ENCODE measurements at places on chromosomes 7 and 10.
A peak's percentile ranks its signal among the peaks of the same experiment; 100 is the strongest.

DNA sequence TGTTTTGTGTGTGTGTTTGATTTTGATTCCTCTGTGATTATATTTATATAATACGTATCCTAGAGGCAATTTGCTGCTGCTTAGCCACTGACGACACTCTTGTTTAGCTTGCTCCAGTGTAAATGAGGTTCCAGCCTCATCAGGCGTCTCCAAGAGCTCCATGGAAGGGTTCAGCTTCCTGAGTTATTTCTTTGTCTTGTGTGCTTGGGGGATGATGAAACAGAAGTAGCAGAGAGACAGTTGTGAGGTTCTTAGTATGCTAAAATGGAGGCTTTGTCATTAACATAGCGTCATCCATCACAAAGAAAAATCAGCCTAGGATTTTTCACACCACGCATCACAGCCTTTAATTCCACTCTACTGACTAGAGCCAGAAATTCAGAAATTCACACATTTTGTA lies 85.1 kb downstream of the KLF6 start:
- no peak for DNase-seq

GRCh38 chr7:77794000-77794399 lies 4.2 kb downstream of the TMEM60 start:
- DNase-seq: no peak

GRCh38 chr10:84077768-84078167 lies 61.5 kb upstream of the GHITM start:
- DNase-seq: no peak

- no peak for DNase-seq
Measured at GRCh38 chr7:93203496-93203895, 22.8 kb downstream of the HEPACAM2 start.

GRCh38 chr10:62852961-62853702 lies 37.0 kb upstream of the EGR2 start:
- no peak for DNase-seq

GRCh38 chr10:132458586-132459300 lies 61.7 kb downstream of the PWWP2B start:
- peak; percentile 59 for DNase-seq

DNA sequence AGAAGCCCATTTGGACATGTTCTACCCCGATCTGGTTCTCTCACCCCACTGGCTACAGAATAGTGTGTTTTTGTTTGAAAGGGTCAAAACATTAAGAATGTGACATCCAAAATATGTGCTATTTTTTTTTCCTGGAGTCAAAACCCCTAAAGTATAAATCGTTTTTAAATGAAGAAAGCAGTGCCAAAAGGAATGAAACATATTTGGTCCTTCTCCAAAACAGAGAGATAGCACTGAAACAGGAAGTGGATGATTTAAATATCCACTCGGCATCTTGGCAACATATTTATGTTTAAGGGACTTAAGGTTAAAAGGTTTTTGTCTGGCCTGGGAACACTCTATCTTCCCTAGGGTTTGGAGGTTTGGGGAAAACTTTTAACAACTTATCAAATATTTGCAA lies 32.3 kb downstream of the CALD1 start:
- DNase-seq: no peak

DNA sequence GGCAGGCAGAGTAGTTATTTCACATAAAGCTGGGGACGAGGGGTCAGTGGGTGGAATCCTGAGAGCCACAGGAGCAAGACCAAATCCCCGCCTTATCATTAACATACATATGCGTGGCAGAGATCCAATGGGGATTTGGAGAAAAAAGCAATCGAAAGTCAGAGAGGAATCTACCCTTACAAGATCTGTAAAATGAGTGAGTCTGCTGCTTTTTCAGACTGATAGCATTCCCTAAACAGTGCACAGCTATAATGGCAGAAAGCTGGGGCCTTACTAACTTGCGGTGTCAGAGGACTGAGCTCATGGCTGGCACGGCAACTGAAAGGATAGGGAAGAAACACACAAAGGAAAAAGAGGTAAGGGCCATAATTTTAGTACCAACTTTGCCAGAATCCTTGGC lies 25.0 kb downstream of the GPR22 start:
- DNase-seq: no peak

- DNase-seq: no peak
Measured at GRCh38 chr10:21527598-21528235, 2.2 kb upstream of the SKIDA1 start.

GRCh38 chr7:155587486-155587885 lies 41.1 kb upstream of the CNPY1 start:
- no peak for DNase-seq

GRCh38 chr10:131072651-131073468 lies 238.7 kb downstream of the TCERG1L start:
- DNase-seq: no peak

- DNase-seq: no peak
Measured at GRCh38 chr7:20788420-20788990, 1.8 kb upstream of the SP8 start.

GRCh38 chr7:128017460-128017859 lies 13.8 kb downstream of the LRRC4 start:
- no peak for DNase-seq

- no peak for DNase-seq
Measured at GRCh38 chr7:84701524-84702306, 485.1 kb downstream of the SEMA3D start.

GRCh38 chr10:11742009-11742778 lies at the start of gene ECHDC3:
Gene ECHDC3, plus strand, starts transcription at chr10:11742382. Its CDS starts 195 bp downstream, at chr10:11742577.
- DNase-seq: peak; percentile 74

GRCh38 chr10:124231168-124232155 lies 138.1 kb upstream of the CHST15 start:
- no peak for DNase-seq

GRCh38 chr7:14236834-14237233 lies 247.4 kb upstream of the ETV1 start:
- no peak for DNase-seq

DNA sequence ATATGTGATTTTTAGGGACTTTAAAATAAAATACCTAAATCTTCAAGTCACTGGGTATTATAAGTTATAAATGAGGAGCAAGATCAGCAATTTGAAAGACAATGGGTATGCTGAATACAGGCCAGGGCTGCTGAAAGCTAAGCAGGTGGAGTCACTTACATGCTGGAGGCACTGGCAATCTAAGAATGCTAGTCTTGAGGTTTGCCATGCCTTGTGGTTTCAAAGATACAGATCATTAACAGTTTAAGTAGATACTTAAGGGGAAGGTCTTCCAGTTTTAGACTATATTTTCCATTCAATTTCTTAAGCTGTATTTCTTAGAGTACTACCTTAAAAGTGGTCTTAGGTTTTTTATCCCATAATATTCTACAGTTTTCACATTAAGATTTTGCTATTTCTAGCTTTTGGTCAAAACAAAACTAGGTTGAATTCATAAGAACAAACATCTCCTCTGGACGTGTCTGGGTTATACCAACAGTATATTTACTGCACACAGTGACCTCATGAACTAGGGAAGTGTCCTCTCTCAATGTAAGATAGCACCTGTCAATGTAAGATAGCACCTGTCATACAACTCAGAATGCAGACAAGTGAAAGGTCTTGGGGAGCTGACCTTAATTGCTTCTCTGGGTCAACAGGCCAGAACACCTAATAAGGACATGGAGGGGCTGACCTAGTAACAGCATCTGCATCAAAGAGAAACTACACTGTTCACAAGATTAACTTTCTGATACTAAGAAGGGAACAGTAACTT lies 2.0 kb downstream of the SRI start:
- DNase-seq: no peak

Data from left cardiac atrium (tissue), 4 donors.